SK-N-DZ (cell line): ENCODE measurements at places on chromosomes 5 and 9.

DNA sequence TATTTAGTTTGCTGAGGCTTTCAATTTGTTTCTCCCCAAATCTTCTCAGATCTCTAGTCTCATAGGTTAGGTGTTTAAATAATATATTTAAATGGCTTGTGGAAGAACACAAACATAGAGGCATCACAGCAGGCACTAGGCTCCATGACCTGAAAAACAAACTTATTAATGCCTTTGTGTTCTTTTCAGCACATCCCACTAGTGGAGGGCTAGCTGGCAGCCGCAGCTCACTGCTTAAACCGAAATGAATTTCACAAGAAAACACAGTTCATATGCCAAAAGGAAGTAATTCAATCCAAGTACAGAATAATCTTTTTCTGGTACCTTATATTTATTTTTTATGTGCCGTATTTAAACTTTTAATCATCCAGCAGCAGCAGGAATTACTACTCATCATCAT, 382.5 kb downstream of the PLK2 start:
- DNase-seq, result no peak

DNA sequence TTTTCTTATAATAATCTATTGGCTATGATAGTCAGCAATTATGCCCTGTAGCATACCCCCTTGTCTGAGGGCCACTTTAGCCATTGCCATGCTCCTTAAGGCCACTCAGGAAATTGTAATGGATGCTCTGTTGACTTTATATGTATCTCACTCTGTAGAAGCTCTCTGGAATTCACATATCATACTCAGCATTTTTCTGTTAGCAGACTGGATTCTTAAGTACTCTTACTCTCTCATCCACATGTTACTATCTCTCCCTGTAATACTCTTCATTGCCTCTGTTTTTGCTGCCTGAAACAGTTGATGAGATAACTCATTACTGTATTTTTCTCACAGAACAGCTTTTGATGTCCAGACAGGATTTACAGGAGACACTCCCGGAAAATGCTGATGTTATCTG, 24.2 kb downstream of the TMEM232 start:
- peak; percentile 18 for DNase-seq

GRCh38 chr5:134257176-134257575, 31.3 kb upstream of the PPP2CA start:
- no peak for DNase-seq

DNA sequence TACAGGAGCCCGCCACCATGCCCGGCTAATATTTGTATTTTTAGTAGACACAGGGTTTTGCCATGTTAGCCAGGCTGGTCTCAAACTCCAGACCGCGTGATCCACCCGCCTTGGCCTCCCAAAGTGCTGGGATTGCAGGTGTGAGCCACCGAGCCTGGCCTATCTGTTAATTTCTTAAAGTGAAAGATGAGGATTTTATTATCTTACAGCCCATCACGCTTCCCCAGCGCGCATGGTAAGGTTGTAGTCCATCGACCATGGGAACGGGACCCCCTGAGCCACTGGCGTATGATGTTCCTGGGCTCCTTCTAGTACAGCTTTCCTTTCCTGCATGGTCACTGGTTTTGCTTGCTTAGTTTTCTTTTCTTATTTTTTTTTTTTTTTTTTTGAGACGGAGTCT, 8.7 kb downstream of the CDHR2 start:
- DNase-seq, result no peak

GRCh38 chr9:118883411-118883810, 485.8 kb downstream of the BRINP1 start:
- no peak for DNase-seq
